ENCODE measurements at places on chromosomes 13 and 19. TPM values are rescaled to one million over a fixed set of nuclear protein-coding genes. Genes with fewer than 3 reads are reported as not detected.

- DNase-seq: peak; percentile 29
These were observed 65.9 kb upstream of the ADGRL1 start for GRCh38 chr19:14271840-14272239.

GRCh38 chr19:15633082-15633835 lies 7.4 kb upstream of the CYP4F3 start:
- no peak for DNase-seq

DNA sequence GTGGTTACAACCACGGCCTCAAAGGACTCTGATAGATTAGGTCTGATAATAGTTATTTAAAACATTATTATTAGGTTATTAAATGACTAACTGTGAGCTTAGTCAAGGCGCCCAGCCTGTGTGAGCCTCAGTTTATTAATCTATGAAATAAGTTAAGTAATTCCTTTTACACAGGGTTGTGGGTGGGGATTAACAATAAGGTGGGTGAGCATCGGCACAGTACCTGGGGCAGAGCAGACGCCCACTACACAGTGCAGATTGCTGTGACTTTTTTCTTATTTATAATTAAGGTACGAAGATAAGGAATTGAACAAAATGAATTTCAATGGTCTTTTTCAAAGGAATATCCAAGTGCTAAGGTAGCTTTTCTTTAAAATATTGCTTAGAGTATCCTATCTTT lies 132.2 kb downstream of the KATNAL1 start:
- no peak for DNase-seq

- DNase-seq: no peak
These were observed 101.2 kb downstream of the TNFRSF19 start for GRCh38 chr13:23671377-23671776.

The KLK14 gene
- not detected for total RNA-seq

GRCh38 chr13:88196106-88196505 lies 524.9 kb downstream of the SLITRK5 start:
- no peak for DNase-seq

GRCh38 chr19:54287456-54287855 lies 6.5 kb upstream of the LILRB2 start:
- DNase-seq: no peak

- peak; percentile 71 for DNase-seq
These were observed 659 bp downstream of the ERF start for GRCh38 chr19:42254089-42254849.

The IQCN gene
- total RNA-seq: under 0.01 TPM

DNA sequence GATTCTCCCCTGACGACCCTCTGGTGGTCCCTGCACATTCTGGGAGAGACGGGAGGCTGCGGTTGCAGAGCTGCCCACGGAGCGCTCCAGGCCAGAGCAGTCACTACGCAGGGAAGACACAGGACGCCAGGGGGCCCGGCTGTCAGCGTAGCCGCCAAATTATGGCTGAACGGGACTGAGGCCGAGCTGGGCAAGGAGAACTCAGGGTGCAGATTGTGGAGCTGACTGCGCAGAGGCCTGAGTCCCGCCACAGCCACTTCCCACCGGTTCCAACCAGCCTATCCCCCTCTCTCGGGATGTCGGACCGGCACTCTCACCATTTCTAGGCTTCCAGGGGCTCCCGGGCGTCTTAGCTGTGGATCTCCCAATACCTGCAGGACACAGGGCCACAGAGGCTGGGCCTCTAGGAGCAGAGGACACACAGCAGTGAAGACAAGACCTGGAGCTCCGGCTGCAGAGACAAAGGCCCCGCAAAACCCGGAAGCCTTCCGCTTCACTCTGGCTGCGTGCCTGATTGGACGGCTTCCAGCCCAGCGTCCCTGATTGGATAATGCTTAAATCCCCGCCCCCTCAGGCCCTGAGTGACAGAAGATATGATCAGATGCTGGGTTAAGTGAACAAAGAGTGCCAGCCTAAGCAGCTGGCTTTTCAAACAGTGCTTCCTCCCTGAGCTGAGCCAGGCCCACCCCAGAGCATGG lies at the start of gene ZNF737:
Gene ZNF737, minus strand, starts transcription at position 461 of the 698 bp plus-strand sequence. Its CDS starts 141 bp downstream, at position 320.
- DNase-seq: peak; percentile 98

- no peak for DNase-seq
These were observed 16.1 kb downstream of the ZNF506 start for GRCh38 chr19:19805480-19805879.

Measured in dermis blood vessel endothelial cell (primary cell).